8988T (cell line): ENCODE measurements at places on chromosomes 12 and 14.
A peak's percentile ranks its signal among the peaks of the same experiment; 100 is the strongest.

GRCh38 chr14:104107101-104107581, 21.6 kb downstream of the ASPG start:
- no peak for DNase-seq

GRCh38 chr14:30496852-30497251, 62.1 kb upstream of the G2E3 start:
- DNase-seq = no peak

GRCh38 chr12:20423557-20423956, 55.2 kb downstream of the PDE3A start:
- no peak for DNase-seq

DNA sequence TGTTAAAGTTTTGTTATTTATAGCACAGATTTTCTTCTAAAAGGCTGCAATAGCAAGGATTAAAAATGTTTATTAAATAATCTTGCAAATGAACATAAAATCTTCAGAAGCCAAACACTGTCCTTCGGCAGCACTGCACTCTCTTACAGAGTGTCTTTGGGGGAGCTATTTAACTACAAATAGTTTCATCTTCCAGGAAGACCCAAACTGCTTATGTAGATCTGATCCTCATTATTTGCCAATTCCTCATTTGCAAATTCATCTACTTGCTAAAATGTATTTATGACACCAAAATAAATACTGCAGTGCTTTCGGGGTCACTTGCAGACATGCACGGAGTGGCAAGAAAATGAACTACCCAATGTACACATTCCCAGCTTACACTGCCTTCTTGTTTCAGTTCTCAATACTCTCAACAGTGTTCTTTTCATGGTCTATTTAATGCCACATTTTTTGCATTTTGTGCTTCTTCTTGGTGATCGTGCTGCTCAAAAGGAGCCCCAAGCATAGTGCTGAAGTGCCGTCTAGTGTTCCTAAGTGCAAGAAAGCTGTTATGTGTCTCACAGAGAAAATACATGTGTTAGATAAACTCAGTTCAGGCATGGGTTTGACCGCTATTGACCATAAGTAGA, 128.1 kb downstream of the PRKD1 start:
- DNase-seq = no peak

DNA sequence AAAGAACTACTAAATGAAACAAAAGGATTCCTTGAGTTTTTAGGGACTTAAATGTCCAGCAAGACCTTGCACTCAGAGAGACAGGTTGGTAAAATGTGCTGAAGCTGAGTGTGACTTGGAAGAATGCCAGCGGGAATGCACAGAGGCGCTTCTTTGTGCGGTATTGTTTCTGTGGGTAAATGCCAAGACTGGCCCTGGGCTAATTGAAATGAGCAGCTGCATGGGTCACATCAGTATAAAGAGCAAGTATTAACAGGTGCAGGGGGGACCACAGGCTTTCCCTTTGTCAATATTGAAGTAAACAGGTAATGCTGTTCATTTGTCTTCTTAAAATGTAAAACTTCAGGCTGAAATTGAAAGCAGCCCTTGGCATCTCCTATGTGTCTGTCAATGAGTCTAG, 74.3 kb downstream of the LMO3 start:
- no peak for DNase-seq

DNA sequence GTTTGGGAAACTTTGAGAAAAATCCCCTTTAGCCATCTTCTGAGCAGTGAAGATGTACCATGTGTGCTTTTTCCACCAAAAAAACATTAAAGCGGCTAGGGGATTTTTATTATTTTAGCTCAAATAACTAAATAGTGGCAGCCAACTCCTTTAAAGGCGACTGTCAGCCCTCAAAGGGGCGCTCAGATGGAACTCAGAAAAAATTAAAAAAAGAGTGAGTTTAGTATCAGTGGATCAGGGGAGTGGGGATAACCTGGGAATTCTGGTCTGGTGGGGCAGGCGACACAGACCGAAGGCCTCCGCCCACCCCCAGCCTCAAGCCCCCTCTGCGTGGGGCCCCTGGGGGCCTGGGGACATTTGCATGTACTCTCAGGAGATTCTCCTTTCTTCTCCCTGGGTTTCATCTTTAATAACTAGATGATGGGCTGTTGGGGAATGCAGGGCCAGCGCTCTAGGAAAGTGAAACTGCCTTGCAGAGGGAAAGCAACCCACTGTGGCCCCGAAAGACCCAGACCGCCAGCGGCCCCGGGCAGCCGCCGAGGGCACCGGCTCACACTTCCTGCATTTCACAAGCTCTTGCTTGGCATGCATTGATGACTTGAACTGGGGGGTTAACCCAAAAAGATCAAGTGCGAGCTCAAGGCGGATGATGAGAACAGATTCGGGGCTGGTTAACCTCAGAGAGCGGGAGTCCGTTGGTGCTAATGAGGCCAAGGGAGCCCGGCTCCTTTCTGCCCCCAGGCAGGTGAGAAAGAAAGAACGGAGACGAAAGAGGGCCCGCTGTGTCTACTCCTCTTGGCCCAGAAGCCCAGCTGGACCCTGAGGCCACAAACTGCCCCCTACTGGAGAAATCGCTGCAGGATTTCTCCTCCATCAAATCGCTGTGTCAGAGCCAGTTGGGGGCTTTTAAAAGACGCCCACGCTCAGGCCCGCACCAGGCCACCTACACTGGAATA, 7.3 kb upstream of the BATF start:
- no peak for DNase-seq

GRCh38 chr14:66831173-66831572, 323.2 kb downstream of the GPHN start:
- DNase-seq = no peak

DNA sequence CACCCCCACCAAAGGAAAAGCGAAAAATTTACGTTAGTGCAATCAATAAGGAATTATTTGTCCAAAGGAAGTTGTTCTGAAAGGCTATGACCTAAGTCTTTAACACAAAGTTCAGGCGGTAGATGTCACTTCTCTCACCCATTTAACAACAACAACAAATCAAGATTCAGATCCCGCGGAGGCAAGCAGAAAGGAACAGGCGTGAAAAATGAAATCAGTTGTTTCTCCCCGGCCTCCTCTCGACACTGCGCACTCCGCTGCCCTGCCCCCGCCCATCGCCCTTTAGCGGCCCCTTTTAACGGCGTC, 1.4 kb downstream of the DENND5B start:
- DNase-seq = no peak

DNA sequence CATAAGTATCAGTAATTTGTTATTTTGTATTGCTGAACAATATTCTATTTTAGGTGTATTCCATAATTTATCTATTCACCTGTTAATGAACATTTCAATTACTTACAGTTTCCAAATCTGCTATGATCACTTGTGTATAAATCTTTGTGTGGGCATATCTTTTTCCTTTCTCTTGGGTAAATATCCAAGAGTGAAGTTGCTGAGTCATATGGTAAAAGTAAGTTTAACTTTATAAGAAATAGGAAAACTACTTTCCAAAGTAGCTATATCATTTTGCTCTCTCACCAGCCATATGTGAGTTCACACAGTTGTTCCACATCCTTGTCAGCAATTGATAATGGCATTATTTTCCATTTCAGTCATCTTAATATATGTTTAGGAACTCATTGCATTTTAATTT, 66.6 kb upstream of the KITLG start:
- no peak for DNase-seq

DNA sequence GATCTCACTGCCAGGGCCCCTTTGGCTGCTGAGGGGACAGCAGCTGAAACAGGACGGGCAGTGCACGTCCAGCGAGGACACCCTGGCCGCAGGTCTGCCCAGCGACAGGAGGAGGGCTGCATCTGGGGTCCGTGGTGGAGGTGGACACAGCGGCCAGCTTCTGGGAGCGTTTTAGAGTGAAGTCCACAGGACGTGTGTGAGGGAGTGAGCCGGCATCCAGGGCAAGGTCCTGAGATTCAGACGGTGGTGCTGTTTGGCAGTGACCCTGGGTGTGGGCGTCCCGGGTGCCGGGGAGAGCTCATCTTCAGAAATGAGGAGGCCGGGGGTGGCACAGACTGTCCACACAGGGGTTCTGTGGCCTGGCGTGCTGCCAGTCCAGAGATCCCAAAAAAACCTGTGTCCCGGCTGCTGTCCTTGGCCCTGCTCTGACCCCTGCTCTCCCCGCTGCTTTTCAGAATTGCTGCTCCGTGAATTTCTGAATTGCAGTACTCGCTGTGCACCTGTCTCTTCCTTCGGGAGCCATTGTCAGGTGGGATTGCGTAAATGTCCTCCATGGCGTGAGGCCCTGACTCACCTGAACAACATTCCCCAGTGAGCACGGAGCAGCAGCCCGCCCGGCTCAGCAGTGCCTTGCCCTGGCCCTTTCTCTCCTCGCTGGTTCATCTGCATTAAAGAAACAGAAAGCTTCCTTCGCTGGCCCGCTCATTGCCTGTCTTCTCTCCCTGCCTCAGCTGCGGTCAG, 183.5 kb upstream of the C14orf180 start:
- DNase-seq = no peak

GRCh38 chr12:114339626-114340025, 66.3 kb downstream of the TBX5 start:
- DNase-seq = no peak

DNA sequence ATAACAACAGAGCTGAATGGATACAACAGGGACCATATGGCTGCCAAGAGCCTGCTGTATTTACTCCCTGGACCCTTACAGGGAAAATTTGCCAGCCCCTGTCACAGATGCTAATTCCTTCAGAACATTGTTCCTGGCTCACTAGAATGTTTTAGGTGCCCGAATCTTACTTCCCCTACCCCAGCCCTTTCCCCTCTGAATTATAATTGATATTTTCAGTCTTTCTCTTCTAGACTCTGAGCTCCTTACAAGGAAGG, 235.3 kb downstream of the KSR2 start:
- DNase-seq = no peak

DNA sequence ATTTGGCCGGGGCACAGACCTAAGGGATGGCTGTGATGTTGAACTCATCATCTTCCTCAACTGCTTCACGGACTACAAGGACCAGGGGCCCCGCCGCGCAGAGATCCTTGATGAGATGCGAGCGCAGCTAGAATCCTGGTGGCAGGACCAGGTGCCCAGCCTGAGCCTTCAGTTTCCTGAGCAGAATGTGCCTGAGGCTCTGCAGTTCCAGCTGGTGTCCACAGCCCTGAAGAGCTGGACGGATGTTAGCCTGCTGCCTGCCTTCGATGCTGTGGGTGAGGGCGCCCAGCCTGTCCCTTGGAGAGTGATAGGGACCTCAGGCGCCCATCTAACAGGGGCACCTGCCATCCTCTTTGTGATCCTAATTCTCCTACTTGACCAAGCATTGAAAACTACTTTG, 12.4 kb downstream of the OAS3 start:
- no peak for DNase-seq

- no peak for DNase-seq
Measured at GRCh38 chr14:50027816-50028215, 88.6 kb downstream of the VCPKMT start.

DNA sequence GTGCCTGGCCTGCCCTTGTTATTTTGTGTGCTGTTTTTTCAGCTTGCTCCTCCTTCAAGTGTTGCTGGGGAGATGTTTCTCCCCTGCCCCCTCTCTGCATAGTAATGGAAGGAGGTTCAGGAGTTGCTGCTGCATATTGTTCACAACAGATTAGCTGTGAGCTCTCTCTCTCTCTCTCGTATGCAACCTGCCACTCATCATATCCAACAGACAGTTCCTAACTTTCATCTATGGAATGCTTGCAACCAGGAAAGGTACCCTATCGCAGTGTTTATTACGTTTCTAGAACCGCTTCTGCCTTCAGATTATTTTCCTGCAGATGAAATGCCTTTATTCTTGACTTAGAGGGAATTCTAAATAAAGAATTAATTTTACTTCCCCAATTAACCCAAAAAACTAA, 372.9 kb downstream of the RMST start:
- DNase-seq = no peak

DNA sequence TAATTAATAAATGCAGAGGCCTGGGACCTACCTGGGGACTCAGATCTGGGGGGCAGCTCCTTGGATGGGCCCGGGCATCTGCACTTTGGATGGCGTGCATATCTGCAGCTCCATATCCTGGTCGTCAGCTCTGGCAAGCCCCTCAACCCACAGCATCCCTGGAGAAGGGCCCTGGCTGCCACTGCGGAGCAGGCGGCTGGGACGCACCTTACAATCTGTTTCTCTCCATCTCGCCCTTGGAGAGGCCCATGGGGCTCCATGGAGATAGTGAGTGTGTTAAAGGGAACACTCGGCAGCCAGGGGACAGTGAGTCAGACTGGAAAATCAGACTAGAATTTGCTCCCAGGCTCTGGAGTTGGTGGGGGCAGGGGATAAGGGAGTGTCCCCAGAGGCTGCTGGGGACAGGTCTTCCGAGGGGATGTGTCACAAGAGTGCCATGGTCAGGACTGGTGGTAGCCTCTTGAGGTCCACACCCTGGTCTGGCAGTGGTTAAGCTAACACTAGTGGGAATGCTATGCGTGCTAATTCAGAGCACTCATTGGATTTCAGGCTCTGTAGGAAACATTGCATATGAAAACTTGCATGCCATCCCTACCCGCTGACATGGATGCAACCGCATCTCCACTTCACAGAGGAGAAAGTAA, 21.5 kb downstream of the RFLNA start:
- DNase-seq = no peak

- DNase-seq = peak; percentile 39
Measured at GRCh38 chr12:6423267-6424007, 21.3 kb upstream of the CD27 start.

DNA sequence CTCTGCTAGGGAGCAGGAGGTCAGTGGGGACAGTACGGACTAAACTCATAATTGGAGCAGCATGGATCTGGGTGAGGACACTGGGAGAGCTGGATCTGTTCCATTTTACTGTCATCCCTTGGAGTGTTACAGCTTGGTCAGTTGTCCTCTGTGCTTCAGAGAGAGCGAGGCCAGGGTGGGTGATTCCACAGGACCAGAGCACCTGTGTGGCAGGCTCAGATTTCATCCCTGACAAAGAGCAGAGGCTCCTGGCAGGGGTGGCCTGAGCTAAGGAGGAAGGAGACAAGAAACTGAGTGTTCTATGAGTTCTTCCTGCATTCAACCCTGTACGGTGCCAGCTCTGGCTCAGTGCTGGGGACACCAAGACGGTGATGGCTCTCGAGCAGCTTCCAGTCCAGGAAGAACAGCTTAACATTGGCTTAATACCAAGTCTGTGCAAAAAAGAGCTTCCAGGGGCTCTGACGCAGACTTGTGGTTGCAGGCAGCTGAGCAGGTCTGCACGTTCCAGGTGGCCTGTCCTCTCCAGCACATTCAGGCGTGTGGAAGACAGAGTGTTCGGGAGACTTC, 8.4 kb upstream of the PGF start:
- no peak for DNase-seq

DNA sequence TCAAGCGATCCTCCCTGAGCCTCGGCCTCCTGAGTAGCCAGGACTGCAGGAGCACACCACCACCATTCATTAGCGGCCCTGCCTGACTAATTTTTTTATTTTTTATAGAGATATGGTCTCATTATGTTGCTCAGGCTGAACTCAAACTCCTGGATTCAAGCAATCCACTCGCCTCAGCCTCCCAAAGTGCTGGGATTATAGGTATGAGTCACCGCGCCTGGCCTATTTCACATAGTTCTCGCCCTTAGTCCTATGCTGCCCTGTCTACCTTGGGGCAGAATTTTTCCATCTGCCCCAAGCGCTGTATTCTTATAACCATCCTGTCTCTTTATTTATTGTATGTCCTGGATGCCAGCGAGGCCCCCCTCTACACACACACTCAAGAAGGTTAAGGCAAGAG, 50.9 kb upstream of the BCL2L14 start:
- DNase-seq = no peak

- DNase-seq = peak; percentile 28
Measured at GRCh38 chr14:89190765-89191513, 226.1 kb downstream of the FOXN3 start.
